ENCODE measurements at places on chromosomes 2 and 18. TPM values are rescaled to one million over a fixed set of nuclear protein-coding genes. Genes with fewer than 3 reads are reported as not detected.

DNA sequence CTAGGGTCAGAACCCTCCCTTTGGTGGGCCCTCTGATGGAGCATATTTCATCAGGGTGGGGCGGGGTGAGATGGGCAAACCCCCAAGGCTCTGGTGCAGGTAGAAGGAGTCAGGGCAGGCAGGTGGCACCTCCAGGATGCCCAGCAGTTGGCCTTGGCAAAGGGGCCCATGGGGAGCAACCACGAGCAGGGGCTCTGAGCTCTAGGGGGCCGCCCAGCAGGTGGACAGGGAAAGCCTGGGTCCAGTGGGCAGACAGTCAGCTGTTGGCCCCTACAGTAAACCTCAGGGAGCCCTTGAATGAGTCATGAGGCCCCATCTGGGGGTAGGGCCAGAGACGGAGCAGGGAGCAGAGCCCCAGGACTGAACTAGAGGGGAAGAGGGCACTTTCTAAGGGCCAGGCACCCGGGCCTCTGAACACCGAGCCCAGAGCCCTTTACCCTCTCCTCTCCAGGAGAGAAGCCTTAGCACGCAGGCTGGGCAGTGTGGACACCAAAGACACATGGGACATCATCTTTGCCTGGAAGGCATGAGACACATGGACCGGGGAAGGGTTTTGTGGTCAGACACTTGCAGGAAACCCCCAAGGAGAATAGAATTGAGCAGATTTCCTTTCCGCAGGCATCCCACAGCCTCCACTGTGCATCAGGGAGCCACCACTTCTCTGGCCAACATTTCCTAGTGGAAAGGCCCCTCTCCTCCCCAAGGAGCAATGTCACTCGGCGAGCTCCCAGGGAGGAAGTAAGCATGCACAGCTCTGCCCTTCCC is 257.3 kb downstream of the GLI2 start:
- no peak for DNase-seq
- no peaks in the 10 kb centered on the region for H3K27me3 ChIP-seq
- H3K4me1 ChIP-seq, result no peaks in the 10 kb centered on the region

GRCh38 chr2:117933884-117934354 is 80.0 kb downstream of the CCDC93 start:
- no peaks in the 10 kb centered on the region for H3K27me3 ChIP-seq
- no peak for DNase-seq
- H3K36me3 ChIP-seq, result peaks cover 58% of the 10 kb centered on the region
- H3K4me3 ChIP-seq, result no peak overlapping the region
- H3K4me1 ChIP-seq, result no peaks in the 10 kb centered on the region

- no peaks in the 10 kb centered on the region for H3K36me3 ChIP-seq
- H3K27ac ChIP-seq, result no peak overlapping the region
- peak; percentile 35 for DNase-seq
- H3K4me1 ChIP-seq, result peaks cover 2% of the 10 kb centered on the region
These were observed 39.8 kb downstream of the RBM45 start for GRCh38 chr2:178152033-178152432.

- no peaks in the 10 kb centered on the region for H3K27me3 ChIP-seq
- no peaks in the 10 kb centered on the region for H3K36me3 ChIP-seq
- DNase-seq, result no peak
- no peak overlapping the region for H3K4me3 ChIP-seq
- peaks cover 4% of the 10 kb centered on the region for H3K4me1 ChIP-seq
- no peak overlapping the region for H3K27ac ChIP-seq
These were observed 426.7 kb downstream of the SETBP1 start for GRCh38 chr18:45107425-45107824.

DNA sequence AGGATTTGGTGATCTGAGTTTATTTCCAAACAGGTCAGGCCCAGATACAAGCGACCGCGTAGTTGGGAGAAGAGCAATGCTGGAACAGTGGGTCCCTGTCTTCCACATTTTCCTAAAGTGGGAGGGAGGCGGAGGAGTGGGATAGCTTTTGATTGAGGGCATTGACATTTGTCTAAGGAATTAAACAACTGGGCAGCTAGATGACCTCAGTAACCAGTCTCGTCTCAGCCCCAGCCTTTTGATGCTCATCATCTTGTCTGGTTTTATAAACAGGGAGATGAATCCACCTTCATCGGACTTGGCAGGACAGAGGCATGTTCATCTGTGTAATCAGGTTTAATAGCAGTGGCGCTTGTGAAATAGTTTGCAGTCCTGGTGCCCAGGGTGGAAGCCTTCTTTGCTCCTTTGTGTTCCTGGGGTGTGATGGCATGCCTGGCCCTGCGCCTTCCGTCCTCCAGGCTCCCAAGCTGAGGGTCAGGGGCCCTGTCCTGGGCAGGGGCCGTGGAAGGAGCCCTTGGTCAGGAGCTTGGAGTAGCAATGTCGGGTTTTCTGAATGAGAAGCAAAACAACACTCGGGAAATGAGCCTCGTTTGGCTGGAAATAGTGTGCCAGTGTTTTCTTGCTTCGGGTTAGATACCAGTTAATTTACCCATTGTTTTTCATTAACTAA is 193.8 kb downstream of the FAM210A start:
- H3K27me3 ChIP-seq, result no peaks in the 10 kb centered on the region
- no peak overlapping the region for H3K27ac ChIP-seq
- H3K36me3 ChIP-seq, result no peaks in the 10 kb centered on the region
- H3K4me1 ChIP-seq, result no peaks in the 10 kb centered on the region

DNA sequence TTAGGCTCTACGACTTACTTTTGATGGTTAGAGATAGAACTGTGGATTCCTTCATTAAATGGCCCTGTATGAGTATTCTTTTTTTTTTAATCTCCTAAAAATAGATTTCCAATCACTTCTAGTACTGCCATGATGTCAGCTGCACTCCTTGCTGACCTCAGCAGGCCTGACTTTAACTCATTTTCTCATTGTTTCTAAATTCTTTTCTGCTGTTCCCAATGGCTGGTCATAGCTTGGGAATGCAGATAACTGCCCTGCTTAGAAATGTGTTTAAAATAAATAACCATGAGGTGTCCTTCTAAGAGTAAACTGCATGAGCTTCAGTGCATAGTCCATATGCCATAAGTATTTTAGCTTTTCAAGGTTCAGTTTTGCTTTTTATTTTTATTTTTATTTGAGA is 15.7 kb downstream of the CCDC85A start:
- H3K27me3 ChIP-seq, result no peaks in the 10 kb centered on the region

GRCh38 chr2:188978291-188979081 is 4.3 kb downstream of the COL3A1 start:
- H3K36me3 ChIP-seq, result no peaks in the 10 kb centered on the region
- no peak overlapping the region for H3K4me3 ChIP-seq
- peak; percentile 31 for DNase-seq

DNA sequence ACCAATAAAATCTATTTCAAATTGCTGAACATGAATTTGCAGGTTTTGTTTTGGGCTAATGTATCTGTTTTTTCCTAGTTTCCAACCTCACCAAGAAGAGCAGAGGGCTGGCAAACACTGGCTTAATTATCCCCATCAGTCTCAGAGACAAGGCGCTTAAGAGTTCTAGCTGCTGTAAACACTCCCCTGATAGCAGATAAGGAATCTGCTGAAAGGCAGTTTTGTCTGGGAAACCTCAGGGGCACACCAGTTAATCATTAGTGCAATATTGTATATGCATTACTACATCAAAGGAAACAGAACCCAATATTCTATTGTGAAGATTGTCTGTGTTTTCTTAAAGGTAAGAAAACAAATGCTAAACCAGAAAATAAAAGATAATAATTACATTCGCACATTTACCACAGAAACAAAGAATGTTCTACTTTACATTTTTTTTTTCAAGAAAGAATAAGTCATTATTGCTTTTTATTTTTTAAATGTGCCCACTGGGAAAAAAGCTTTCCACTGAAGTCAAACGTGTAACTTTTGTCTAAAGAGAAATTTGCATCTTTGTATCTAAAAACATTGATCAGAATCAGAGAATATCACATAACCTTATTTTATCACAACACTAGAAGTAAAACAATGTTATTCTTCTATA is 179.1 kb downstream of the ERBB4 start:
- H3K36me3 ChIP-seq, result no peaks in the 10 kb centered on the region
- no peaks in the 10 kb centered on the region for H3K27me3 ChIP-seq
- H3K27ac ChIP-seq, result no peak overlapping the region
- no peak overlapping the region for H3K4me3 ChIP-seq
- H3K4me1 ChIP-seq, result peaks cover 4% of the 10 kb centered on the region

- no peaks in the 10 kb centered on the region for H3K36me3 ChIP-seq
- H3K4me1 ChIP-seq, result no peaks in the 10 kb centered on the region
- no peak for DNase-seq
- H3K27ac ChIP-seq, result no peak overlapping the region
- no peaks in the 10 kb centered on the region for H3K27me3 ChIP-seq
These were observed 444.8 kb downstream of the PTPRM start for GRCh38 chr18:8011906-8012305.

- H3K36me3 ChIP-seq, result peaks cover 84% of the 10 kb centered on the region
- no peak overlapping the region for H3K27ac ChIP-seq
- no peaks in the 10 kb centered on the region for H3K27me3 ChIP-seq
- DNase-seq, result no peak
These were observed 60.4 kb downstream of the ANO7 start for GRCh38 chr2:241248897-241249296.

DNA sequence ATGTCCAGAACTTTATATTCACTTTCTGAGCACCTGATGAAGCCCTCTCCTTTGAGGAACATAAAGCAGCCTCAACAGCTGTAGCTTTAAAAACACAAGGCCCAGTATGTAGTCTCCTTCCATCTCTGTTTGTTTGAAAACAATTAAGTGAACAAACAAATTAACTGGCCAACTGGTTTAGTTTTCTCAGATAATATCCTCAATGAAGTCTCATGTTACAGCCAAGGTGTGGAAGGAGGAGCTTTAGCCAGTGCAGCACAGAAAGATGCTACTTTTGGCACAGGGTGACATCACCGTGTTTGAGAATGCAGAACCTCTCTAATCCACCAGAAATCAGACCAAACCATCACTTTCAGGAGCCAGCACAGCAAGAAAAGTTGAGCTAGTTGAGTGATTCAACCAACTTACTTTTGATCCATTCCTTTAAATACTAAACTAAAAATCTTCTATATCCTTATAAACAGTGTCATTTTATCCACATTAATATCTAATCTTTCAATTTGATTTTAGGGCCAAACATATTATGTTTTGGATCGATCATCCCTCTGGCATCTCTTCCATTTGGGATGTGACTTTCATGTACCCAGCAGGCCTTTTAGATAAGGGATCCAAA is 488.7 kb downstream of the ARHGAP15 start:
- no peak overlapping the region for H3K4me3 ChIP-seq
- no peaks in the 10 kb centered on the region for H3K27me3 ChIP-seq
- no peak for DNase-seq
- no peak overlapping the region for H3K27ac ChIP-seq

DNA sequence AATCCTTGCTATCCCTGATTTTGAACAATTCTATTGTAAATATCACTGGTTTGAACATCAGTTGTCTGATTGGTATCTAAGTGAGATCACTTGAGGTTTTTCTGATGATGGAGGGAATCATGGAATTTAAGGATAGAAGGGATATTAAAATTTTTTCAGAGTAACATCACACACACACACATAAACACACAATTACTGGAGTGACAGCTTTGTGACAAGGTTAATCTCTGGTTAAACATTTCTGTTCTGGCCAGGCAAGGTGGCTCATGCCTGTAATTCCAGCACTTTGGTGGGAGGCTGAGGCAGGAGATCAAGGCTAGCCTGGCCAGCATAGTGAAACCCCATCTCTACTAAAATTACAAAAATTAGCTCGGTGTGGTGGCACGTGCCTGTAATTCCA is 85.3 kb downstream of the SOCS6 start:
- no peaks in the 10 kb centered on the region for H3K27me3 ChIP-seq
- H3K27ac ChIP-seq, result no peak overlapping the region
- H3K4me3 ChIP-seq, result no peak overlapping the region
- H3K4me1 ChIP-seq, result peaks cover 42% of the 10 kb centered on the region

DNA sequence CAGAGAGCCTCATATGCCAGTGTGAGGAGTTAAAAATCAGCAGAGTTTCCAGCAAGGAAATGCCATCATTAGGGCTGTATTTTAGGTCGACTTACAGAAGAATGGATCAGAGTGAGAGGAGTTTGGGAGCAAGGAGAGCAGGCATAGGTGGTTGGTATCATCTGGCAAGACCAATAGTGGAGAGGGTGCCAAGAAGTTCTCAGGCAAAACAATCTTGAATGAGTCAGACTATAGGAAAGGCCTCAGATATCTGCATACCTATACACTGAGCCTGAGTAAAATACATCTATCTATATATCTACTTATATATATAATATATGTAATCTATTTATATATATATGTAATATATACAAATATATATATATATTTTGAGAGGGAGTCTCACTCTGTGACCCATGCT is 57.3 kb downstream of the TMEFF2 start:
- DNase-seq, result no peak
- no peak overlapping the region for H3K27ac ChIP-seq
- no peaks in the 10 kb centered on the region for H3K36me3 ChIP-seq
- H3K4me1 ChIP-seq, result no peaks in the 10 kb centered on the region
- H3K4me3 ChIP-seq, result no peak overlapping the region
- H3K27me3 ChIP-seq, result no peaks in the 10 kb centered on the region

- no peak overlapping the region for H3K27ac ChIP-seq
- H3K4me3 ChIP-seq, result no peak overlapping the region
- no peaks in the 10 kb centered on the region for H3K27me3 ChIP-seq
- no peak for DNase-seq
These were observed 44.0 kb downstream of the ARHGEF33 start for GRCh38 chr2:38933653-38934052.

DNA sequence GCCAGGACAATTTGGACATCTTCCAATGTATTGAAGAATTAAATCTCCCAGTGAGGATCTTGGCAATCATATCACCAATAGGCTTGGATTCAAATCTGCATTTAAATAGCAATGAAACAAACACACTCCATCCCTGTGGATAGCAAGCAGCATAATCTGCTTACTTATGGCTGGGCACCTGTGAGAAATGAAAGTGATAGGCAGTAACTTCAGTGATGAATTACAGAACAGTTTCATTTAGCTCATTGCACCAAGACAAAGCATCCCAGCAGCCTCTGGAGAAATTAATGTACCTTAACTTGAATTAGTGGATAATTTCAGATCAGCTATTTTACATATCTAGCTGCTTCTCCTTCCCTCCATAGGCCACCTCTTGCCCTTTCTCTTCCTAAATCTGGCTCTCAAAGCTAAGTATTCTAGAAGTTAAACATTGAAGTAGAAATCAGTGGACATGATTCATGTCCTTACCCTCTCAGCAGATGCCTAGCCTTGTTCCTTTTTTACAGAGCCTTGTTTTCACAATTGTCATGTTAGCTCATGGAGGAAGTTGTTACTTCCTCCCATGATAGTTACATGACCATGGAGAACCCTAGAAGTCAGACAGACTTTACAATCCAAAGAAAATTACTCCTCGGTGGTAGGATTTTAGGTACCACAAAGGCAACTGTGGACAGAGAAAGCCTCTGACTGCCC is 88.5 kb upstream of the TACR1 start:
- DNase-seq, result no peak
- H3K36me3 ChIP-seq, result no peaks in the 10 kb centered on the region
- no peaks in the 10 kb centered on the region for H3K27me3 ChIP-seq
- H3K4me3 ChIP-seq, result no peak overlapping the region
- H3K27ac ChIP-seq, result no peak overlapping the region

ITGB6 gene
- 5.6 TPM for polyA plus RNA-seq

PAX8 gene
- 5.5 TPM for polyA plus RNA-seq

EFR3B gene
- 0.88 TPM for polyA plus RNA-seq

TANC1 gene
- polyA plus RNA-seq, result 14.7 TPM

ALKAL2 gene
- 3.5 TPM for polyA plus RNA-seq

TMX3 gene
- 14.5 TPM for polyA plus RNA-seq

GAD1 gene
- 0.21 TPM for polyA plus RNA-seq

RPL37A gene
- 4,790 TPM for polyA plus RNA-seq

KCTD18 gene
- polyA plus RNA-seq, result 10.4 TPM
